Cortex of kidney (tissue), 1 donor: ENCODE measurements at places on chromosomes 3 and 15.

- no peak for DNase-seq
These were observed 669.5 kb downstream of the SQOR start for GRCh38 chr15:46304321-46304720.

DNA sequence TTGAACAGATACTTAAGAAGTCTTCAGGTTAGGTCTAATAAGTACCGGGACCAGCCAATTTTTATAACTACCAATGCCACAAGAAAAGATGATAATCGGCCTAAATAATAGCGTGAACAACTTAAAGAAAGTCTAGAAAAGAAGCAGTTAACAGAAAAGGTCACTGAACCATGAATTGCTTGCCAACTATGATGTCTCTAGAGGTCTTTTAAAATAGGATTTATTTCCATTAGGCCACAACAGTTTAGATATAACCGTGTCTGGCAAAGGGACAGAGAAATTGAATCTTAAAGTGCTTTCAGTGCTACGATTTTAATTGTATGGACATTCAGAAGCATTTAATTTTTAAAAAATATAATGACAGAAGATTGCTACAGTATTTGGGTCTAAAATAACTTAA lies 1070.4 kb downstream of the ROBO1 start:
- no peak for DNase-seq

DNA sequence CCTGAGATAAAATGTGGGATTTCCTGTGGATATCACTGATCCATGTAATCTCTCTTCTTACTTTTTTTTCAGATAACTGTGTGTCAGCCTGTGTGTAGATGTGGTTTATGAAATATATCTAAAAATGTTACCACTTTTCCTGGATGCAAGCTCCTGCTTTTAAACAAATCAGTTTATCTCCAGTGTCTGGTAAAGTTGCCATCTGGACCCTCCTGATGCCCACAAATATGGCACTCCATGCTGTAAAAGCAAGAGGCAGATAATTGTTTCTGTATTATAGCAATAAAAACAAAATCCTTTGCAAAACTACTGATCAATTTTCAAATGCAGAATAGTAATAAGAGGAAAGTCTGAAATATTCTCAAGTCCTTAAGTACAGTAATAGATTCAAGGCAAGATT lies 7.6 kb upstream of the DCLK3 start:
- no peak for DNase-seq

DNA sequence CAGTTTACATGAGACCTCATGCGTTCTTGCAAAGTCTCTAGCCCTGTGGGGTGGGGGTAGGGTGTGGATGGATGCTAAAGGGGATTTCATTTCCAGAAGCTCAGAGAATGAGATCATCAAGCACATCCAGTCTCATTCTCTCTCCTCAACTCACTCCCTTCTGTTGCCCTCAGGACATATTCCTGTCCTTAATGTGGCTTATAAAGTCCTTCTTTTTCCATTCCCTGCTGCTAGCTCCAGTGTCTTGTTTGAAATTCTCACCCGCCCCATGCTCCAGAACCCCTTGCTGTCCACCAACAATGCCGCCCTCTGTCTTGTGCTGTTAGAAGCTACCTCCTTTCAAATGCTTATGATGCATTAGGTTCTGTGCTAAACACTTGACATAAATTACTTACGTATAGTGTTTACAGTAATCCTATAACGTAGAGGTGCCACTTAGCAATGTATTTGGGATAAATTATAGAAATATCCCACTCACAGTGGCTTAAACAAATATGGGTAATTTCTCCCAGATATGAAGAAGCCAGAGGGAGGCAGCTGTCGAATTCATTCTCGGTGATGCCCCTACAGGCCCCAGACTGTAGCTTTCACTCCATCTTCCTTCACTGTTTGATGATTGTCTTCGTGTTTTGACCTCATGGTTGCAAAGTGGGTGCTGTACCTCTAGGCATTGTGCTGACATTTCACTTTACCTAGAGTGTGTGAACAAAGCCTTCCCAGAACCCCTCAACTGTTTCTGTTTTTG lies 273.1 kb upstream of the TBL1XR1 start:
- DNase-seq: no peak

GRCh38 chr3:38374221-38374620 lies 27.6 kb downstream of the XYLB start:
- DNase-seq: no peak

- no peak for DNase-seq
These were observed 61.9 kb downstream of the TM4SF4 start for GRCh38 chr3:149536429-149536828.

- no peak for DNase-seq
These were observed 24.4 kb upstream of the LEKR1 start for GRCh38 chr3:156801746-156802145.

GRCh38 chr3:59601486-59601885 lies 551.7 kb upstream of the CFAP20DC start:
- no peak for DNase-seq

- DNase-seq: no peak
These were observed 2.9 kb upstream of the TNK2 start for GRCh38 chr3:195911041-195911945.

- no peak for DNase-seq
These were observed 68.5 kb downstream of the PLCH1 start for GRCh38 chr3:155676252-155676981.

DNA sequence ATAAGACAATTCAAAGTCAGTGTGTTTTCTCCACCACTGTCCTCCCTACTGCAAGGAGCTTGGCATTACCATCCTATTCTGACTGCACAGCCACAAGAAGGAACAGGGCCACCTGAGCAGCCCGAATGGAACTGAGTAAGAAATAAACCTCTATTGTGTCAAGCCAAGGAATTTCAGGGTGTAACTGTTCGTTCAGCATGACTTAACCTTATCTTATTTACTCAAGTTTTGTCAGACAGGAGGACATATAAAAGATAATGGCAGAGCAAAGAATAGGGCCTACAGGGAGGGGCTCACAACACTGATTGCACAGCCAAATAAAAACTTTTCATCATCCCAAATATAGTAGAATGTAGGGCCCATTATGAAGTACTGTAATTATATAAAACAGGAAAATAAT lies 236.1 kb downstream of the NEK10 start:
- no peak for DNase-seq

DNA sequence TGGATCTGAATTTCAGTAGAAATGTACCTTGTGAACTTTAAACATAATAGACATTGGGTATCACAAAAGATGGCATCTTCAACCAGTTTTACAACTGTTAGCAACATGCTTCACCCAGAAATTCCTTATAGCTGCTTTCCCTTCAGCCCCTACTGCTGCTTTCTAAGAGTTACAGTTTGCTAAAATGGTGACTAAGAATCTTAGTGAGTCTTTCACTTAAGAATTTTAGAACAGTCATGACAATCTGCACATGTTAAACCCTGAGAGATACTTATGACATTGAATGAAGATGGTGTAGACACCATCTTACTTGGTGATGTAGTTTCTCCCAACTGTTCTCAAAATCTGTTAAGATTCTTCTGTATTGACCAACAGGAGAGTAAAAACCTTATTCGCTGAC lies 129.7 kb upstream of the UBE2E1 start:
- DNase-seq: no peak

GRCh38 chr3:129621626-129622225 lies 15.2 kb upstream of the PLXND1 start:
- DNase-seq: no peak

DNA sequence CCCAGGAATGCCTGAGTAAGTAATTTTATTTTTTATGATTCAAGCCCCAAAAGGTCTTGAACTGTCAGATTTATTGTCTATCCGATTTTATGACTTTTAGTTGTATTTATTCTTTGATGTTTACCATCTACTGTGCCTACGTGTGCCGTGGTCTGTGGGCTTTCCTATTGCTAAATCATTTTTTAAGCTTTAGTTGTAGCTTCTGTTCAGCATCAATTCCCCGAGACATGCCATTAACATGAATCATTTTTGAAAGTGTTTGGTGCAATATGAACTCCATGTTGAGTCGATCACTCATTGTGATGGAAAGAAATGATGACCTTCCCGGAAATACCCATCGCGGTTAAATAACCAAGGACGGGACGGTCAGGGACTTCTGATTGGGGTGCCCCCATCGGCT lies 268.7 kb upstream of the THRB start:
- no peak for DNase-seq

- DNase-seq: no peak
These were observed 42.7 kb downstream of the EIF2AK4 start for GRCh38 chr15:39976291-39977274.

DNA sequence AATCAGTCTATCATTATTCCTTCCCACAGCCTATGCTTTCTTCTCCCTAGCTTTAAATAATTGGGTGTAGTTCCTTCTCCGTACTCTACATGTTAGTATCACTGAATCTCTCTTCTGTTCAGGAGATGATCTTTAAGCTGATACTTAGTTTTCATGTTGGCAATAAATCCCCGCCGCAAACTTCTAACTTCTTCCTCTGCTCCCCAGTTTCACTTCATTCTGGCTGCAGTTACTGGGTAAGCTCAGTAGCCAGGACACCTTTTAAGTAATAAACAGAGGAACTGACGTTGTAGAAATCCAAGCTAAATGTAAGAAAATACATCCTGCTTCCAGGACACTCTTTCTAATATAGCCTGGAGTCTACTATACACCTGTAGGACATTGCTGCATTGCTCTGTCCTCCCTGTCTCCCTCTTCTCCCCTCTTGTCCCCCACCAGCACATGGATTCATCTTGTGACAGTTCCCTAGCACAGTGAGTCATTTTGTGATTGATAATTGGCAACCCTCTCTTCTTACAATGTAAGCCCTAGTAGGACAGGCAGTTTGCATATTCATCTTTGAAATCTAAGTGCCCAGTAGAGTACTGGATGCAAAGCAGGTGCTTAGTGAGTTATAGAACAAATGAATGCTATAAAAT lies 598.2 kb downstream of the UNC13C start:
- no peak for DNase-seq

GRCh38 chr3:105853801-105854432 lies 14.9 kb downstream of the CBLB start:
- no peak for DNase-seq

DNA sequence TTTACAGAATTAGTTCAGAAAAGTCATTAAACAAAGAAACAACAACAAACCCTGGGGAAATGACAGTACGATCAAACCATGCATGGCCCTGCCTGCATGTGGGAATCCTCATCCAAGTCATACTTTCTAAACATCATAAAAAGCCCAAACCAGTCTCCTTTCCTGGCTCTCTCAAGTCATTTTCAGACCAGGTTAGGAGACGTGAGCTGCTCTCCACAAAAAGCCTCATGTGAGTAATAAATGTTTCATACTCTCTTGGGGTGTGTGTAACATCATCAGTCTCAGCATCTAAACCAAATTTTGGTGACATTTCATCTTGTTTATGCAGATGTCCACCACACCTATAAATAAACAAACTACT lies 18.9 kb downstream of the GREM1 start:
- DNase-seq: no peak

DNA sequence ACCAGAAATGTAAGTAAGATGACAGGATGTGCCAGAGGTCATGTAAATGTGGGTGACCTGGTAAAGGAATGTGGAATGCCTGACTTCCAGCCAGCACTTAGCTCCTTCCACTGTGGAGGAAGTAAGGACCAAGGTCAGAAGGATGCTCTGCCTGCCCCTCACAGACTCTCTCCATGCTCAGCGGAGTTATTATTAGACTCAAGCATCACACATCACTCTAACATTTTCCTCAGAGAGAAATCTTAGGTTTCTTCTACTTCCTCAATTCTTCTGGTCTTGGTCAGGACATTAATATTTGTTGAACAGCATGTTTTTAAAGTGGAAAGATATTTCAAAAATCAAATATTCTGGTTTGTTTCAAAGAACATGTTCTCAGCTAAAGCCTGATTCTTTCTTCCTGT lies 231.4 kb upstream of the WNT5A start:
- DNase-seq: no peak

DNA sequence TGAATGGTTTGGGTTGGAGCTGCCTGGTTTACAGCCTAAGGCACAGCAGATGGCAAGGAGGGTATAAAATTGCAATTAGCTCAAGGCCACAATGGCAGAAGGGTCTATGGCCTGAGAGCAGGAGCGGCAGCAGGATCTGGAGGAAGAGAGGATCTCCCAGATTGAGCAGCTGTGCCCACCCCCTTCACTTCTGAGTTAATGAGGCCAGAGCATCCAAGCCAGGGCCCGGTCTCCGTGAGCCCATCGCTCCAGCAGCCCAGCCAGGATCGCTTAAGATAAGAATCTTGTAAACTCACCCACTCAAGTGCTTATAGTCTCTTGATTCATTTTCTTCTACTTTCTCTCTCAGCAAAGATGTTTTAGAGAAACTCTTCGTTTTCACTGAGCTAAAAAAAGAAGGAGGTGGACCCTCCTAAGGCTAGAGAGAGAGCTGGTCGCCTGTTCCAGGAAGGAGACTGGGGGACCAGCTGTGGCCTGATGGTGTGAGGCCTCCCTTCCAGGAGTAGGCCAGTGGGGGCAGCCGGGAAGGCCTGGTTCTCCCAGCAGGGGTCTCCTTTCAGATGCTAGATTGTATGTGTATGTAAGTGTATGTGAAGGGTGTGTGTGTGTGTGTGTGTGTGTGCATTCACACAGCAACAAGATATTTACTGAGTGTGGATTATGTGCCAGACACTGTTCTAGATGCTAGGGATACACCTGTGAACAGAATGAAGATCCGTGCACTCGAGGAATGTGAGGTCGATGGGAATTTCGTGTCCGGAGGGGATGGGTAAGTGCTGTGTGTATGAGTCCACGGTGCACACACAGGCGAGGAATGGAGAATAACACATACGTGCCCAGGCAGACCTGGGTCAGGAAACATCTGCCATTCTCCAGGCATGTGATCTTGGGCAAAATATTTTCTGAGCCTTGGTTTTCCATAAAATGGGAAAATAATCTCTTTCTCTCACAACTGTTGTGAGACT lies 18.6 kb downstream of the MAGEF1 start:
- no peak for DNase-seq

GRCh38 chr3:100263583-100263982 lies 2.8 kb downstream of the TBC1D23 start:
- DNase-seq: no peak

DNA sequence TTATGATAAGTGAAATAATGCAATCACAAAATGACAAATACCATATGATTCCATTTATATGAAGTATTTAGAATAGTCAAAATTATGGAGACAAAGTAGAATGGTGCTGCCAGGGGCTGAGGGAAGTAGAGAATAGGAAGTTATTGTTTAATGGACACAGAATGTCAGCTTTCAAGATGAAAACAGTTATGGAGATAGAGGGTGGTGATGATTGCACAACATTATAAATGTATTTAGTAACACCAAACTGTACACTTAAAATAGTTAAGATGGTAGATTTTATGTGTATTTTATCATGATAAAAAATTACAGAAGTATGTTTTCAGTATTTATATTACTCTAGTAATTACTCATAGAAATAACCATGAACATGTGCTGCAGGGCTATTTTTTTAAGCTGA lies 100.8 kb upstream of the AZI2 start:
- DNase-seq: no peak
